Activated naive CD4-positive, alpha-beta T cell (primary cell): ENCODE measurements at places on chromosomes 3 and 15.

DNA sequence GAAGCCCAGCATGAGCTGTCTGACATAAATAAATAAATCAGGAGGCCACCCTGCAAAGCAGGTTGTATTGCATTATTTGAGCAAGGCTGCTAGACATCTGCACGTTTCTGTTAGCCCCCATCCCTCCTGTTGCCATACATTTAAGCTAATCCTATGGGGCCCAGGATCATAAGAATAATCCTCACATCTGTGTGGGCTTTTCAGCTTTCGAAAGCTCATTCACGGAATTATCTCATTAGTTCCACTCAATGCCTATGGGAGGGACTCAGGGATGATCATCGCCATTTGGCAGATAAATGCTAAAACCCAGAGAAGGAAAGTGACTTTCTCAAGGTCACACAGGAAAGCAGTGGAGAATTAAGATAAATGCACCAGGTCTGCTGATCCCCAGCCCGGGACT, 123.4 kb downstream of the TLE3 start:
- no peak for DNase-seq

GRCh38 chr3:148381051-148381450, 316.7 kb upstream of the AGTR1 start:
- DNase-seq, result no peak

GRCh38 chr3:105793040-105793439, 75.8 kb downstream of the CBLB start:
- no peak for DNase-seq

DNA sequence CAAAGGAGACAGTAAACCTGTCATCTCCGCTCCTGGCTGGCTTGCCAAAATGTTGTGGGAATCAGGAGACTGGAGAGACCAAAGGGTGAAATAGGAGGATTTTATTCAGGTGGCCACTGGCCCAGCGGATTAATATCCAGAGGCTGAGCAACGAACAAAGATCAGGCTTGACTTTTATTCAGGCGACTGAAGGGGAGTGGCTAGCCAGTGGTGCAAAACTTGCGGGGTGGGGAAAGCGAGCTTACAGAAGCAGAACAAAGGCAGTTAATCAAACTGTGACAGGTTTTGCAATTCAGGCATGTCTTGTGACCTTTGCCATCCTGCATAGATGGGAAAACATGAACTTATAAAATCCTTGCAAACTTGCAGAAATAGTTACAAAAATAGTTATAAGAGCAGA, 19.8 kb upstream of the ACAD9 start:
- no peak for DNase-seq

DNA sequence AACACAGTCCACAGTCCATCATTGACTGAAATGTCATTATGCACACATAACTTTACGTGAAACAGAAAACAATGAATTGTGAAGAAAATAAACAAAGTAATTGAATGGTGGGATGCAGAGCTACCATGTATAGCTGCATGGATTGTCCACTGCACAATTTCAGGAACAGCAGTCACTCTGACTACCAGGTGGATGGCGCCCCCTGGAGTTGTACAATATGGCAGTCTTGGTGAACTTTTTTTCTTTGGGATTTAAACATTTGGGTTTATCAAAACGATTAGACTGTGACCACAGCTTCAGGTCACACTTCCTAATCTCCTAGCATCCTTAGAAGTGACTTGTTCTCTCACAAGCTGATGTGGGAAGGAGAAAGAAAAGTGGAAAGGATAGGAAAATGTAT, 48.9 kb upstream of the TCF12 start:
- DNase-seq, result no peak

DNA sequence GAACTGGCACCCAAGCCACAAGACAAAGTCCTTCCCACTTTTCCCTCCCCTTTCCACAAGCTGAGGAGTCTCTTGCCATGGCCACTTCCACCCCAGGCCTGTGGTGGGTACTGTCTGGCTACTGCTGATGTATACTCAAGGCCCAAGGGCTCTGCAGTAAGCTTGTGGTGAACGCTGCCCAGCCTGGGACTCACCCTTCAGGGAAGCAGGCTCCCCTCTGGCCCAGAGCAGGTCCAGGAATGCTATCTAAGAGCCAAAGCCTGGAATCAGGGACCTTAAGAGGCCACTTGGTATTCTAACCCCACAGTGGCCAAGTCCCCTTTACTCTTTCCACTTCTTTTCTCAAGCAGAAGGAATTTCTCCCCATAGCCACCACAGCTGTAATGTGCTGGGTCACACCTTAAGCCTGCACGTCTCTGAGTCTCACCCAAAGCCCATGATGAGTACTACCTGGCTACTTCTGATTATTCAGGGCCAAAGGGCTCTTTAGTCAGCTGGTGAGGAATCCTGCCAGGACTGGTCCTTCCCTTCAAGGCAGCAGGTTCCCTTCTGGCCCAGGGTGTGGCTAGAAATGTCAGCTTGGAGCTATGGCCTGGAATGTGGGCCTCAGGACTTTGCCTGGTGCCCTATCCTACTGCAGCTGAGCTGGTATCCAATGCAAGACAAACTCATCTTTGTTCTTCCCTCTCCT, 4.0 kb downstream of the PATL2 start:
- no peak for DNase-seq

- no peak for DNase-seq
These were observed 333.7 kb downstream of the ROBO2 start for GRCh38 chr3:77373619-77374018.

DNA sequence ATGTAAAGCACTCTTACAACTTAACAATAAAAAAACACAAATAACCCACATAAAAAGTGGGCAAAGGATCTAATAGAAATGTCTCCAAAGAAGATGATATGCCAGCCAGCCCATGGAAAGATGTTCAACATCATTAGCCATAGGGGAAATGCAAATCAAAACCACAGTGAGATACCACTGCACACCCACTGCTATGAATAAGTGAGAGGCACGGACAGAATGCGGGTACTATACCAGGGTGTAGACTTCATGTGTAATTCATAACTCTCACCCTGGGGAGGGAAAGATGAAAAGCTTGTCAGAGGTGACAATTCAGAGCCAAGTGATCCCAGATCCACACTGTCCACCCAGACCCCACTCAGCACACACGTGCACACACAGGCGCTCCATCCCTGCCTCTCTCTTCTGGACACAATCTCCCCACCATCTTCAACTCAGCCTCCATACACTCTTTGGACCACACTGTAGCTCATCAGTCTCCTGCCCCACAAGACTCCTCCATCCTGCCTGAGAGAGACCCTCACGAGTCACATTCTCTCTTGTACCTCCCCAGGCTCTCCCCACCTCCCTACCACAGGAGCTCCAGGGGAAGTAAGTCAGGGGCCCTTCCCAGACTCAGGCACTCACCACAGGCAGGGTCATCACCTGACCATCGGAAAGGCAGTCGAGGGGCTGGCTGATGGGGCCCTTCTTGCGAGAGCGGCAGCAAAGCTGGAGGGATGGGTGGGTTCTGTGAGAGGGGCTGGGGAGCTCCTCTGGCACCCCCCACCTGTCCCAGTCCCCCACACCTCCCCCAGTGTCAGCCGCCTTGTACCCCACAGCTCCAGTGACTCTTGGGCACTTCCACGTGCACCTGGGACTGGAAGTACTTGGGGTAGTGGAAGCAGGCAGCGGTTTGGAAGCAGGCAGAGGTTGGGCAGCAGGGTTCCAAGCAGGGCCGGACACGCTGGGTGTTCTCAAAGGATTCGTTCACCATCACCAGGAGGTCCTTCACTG, 21.3 kb downstream of the PLA2G4E start:
- no peak for DNase-seq

DNA sequence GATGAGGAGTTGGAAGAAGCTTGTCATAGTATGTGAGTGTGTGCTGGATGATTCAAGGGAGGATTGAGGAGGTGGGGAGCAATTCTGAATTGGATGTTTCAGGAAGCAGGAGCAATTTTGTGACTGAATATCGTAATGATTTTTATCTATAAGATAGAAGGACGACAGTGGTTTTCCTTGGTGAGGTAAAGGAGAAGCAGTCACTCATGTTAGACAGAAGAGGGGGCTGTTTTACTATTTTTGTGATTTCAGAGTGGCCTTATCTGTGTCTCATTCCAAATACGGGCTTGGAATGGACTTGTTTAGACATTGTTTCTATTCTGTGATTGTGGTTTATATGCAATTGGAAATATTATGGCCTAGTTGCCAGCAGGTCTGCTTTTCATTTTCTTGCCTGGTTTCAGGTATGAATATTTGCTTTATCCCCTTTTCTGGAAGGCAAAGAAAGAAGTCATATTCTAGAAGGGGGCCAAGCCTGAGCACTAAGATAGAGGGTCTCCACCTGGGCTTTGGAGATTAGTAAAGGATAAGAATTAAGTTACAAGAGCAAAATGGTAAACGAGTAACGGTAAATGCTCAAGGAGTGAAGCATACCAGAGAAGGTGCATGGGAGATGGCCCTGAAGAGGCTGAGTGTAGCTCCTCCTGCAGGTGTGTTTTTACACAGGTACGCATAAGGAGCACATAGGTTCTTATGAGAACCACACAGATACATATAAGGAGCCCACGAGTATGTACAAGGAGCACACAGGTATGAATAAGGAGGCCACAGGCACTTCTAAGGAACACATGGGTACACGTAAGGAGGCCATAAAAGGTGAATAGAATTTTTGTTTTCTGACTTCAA, 124.6 kb upstream of the KCNAB1 start:
- no peak for DNase-seq

- DNase-seq, result no peak
These were observed 381.4 kb upstream of the TGFBR2 start for GRCh38 chr3:30225021-30225420.

- no peak for DNase-seq
These were observed 58.0 kb downstream of the GABRG3 start for GRCh38 chr15:27028858-27029477.

GRCh38 chr3:75978686-75979085, 193.3 kb upstream of the ZNF717 start:
- no peak for DNase-seq

GRCh38 chr3:73766599-73767381, 142.0 kb upstream of the PDZRN3 start:
- DNase-seq, result no peak

- DNase-seq, result no peak
These were observed 67.6 kb downstream of the HES1 start for GRCh38 chr3:194203482-194204041.

- no peak for DNase-seq
These were observed 17.9 kb upstream of the STIMATE start for GRCh38 chr3:52915294-52915693.

DNA sequence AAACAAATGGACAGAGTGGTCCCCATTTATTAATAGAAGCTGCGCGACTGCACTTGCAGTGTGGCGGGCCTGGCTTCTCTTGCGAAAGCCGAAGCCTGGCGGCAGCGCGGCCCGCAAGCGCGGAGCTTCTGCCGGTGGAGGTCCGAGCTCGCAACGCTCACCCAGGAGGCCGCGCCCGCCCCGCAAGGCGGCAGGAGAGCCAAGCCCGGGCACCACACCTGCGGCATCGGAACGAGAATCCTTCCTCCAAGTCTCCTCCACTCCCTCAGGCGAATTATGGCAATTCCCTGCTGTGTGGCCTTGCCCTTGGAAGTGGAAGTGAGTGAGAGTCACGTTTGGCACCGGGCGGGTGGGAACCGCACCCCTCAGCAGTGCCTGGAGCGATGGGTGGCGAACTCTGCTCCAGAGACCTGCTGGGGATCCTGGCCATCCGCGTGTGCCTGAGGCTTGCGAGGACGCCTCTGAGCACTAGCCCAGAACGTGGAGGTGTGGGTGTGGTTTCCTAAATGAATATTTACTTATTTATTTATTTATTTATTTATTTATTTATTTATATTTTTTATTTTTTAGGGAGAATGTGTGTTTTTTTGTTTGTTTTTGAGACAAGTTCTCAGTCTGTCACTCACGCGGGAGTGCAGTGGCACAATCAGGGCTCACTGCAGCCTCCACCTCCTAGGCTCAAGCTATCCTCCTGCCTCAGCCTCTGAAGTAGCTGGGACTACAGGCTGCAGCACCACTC, 133.7 kb upstream of the UBE2E1 start:
- DNase-seq, result no peak
